Left renal cortex interstitium (tissue), 4 donors: ENCODE measurements at places on chromosomes 2 and 18. TPM values are rescaled to one million over a fixed set of nuclear protein-coding genes. Genes with fewer than 3 reads are reported as not detected.

DNA sequence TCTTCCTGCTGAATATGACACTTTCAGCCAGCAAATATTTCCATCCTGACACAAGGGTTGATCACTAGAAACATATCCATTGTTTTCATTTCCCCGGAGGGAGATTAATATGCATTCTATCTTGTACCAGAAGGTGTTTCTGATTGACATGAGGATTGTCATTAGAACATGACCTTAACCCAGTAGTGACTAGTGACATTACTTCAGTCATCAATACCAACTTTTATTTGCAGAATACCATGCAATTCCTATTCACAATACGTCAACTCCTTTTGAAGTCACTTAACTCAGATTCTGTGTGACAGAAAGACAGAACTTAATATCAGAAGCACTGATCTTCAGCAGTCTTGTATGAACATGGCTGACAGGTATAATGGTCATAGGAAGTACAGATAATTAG is 1108.9 kb upstream of the CRIM1 start:
- no peak for DNase-seq

- no peak for DNase-seq
These were observed 2019.4 kb upstream of the PIK3C3 start for GRCh38 chr18:39935598-39935997.

GRCh38 chr2:73610111-73610510 is 32.1 kb downstream of the NAT8 start:
- DNase-seq = no peak

GRCh38 chr2:145091967-145092366 is 572.0 kb upstream of the ZEB2 start:
- no peak for DNase-seq

GRCh38 chr2:8893978-8894820 is 56.8 kb upstream of the KIDINS220 start:
- DNase-seq = no peak

- no peak for DNase-seq
These were observed 112.9 kb downstream of the THADA start for GRCh38 chr2:43482961-43483360.

DNA sequence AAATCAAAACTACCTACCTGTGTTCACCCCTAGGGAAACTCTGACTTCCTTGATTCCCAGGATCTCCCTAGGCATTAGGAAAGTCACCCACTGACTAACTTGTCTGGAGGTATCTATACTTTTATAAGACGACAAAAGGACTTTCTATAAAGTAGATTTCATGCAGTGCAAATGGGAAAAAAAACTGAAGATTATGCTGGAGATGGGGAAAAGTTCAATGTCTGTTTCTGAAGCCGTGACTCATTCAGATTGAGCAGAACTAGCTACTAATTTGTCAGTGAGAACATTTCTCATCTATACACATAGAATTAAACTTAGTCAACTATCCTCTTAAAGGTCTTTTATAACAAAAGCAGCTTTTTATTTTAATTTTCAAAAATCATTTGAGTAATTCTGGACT is 6.0 kb downstream of the SEPTIN10 start:
- DNase-seq = no peak

- no peak for DNase-seq
These were observed 45.3 kb downstream of the FBLN7 start for GRCh38 chr2:112183327-112184025.

- DNase-seq = no peak
These were observed 47.3 kb upstream of the HPCAL1 start for GRCh38 chr2:10255189-10256030.

DNA sequence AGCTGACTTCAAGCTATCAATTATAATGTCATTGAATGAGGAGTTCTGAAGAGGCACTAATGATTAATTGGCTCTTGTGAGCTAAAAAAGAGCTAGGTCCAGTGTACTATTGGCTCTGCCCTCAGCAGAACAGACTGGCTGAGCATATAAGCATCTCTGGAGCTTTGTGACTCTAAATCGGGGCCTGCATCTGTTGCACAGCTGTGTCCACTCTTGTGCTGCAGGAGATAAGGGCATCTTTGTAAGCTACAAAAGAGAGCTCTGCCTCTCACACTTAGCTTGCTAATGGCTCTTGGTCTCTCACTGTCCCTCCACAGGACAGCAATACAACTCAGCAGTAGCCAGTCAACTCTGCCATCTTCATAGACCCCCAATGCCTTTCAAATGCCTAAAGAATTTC is 61.5 kb upstream of the L3MBTL4 start:
- no peak for DNase-seq

DNA sequence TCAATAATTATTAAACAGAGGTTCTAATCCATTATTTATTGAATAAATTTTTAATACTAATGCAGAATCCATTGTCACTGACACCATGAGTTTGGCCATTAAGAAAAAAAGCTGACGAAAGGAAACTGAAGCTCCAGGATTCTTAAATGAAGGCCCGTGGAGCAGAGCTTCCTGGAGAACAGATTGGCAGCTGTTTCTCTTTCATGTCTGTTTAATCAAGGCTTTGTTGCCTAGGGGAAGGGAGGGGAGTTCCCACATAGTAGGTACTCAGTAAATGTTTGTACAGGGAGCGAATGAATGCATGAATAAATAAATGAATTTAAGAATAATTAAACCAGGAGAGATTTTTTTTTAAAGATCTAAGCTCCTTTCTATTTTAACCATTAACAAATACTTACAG is 315.1 kb upstream of the KLHL29 start:
- DNase-seq = no peak

- DNase-seq = no peak
These were observed 70.7 kb downstream of the RBM43 start for GRCh38 chr2:151191001-151191400.

DNA sequence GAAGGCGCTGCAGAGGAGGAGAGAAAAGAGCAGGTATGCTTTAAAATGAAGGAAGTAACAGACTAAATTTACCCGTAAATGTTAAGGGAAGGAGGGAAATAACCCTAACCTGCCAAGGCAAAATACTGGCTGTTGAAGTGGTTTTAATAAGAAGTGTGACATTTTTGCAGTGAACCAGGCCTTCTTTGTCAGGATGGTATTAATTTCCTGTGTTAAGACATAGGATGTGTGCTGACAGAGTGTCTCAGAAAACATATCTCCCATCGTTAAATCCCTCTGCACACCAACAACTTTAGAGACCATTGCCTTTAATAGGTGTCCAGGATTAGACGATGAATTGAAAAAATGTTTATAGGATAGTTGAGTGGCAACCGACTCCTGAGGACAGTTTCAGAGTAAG is 9.9 kb downstream of the TTC39C start:
- no peak for DNase-seq

DNA sequence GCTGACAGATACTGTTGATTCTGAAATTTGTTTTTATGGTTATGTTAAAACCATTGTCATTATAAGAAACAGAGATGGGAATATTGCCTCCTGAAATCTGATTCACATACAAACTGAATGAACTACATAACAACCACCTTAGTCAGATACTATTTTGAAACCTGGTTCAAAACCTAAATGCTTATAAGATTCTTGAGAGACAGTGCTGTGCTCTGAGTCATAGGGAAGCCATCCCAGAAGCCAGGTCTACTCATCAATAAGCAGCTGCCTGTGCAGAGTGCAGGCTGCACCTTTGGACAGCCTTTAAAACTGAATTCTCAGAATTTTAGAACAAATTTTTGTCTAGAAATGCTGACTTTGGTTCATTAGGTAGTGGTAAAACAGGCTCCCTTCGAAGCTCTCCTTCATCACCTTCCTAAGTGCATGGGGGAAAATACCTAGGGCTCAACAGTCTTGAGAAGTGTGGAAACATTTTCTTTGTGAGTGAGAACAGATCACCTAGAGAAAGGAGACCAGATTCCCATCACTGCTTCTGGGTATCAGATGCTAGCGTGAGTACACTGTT is at the start of gene SERPINB7:
Gene SERPINB7 (plus strand): TSS at position 253 of the 565 bp plus-strand sequence. CDS start 6,955 bp downstream, outside the sequence.
- no peak for DNase-seq

GRCh38 chr18:63199743-63200241 is 119.8 kb downstream of the BCL2 start:
- DNase-seq = no peak

DNA sequence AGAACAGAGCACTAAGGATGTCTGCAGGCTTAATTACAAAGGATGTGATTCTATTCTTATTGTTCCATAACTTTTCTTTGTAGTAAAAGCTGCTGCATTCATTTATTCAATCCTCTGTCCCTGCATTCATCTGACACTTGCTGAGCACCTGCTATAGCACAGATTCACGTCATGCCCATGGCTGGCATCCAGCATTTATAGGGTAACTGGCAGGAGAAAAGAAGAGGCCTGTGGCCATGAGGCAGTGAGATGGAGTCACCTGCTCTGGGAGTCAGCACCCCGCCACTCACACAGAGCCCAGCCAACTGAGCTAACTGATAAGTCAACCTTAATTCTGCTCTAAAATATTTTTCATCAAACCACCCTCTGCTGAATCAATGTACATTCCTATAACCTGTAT is 18.3 kb upstream of the CDC42EP3 start:
- no peak for DNase-seq

DNA sequence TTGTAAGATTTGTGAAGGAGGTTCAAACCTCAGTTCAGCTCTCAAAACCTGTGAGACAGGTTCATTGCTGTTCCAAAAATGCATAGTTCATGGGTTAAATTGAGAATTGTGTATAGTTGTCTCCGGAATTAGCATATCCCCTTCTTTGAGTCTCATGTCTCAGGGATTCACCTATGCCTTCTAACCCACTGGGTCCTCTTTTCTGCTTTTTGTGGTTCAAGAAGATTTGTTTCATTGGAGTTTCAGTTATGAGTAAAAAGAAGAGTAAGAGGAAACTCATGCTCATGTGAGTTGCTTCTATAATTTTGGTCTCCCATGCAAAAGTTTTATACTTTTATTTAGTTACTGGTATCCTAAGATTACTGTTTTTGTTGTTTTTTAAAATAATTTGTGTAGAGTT is 1219.8 kb upstream of the ZEB2 start:
- DNase-seq = no peak

GRCh38 chr18:79627750-79628294 is 51.8 kb upstream of the CTDP1 start:
- DNase-seq = no peak

DNA sequence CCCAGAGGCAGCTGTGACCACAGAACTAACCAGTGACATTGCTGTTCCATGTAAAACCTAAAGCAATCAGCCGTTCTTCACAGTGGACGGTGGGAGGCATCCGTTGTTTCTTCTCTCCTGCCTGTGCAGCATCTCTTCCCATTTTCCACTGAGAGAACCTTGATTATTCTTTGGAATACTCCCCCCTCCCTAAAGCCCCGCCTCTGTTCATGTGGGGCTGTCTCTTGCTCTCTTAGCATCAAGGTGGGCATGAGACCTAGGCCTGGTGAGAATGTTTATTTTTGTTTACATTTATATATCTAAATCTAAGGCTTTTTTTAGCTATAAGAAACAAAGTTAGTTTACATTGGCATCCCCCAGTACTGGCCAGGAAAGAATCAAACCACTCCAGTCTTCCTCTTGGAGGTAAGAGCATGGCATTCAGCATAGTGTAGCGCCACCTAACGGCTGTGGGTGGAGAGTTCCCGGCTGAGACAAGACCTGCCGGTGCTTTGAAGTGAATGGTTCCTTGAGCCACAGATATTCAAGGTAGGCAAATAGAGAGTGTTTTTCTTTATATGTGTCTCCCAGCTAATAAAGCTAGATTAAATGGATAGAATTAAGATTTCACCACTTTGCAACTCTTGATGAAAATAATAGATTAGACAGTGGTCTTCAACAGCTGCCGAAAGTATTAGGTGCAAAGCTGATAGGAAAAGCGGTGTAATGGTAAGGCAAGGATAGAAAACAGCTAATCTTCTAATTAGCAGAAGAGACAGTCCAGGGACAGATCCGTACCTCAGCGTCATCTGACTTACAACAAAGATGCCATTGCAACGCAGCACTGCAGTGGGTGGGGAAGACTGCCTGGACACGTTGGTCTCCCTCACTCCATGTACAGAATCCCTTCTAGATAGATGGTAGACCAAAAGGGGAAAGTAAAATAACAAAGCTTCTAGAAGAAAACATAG is 219.6 kb upstream of the RAB12 start:
- DNase-seq = peak; percentile 41

DNA sequence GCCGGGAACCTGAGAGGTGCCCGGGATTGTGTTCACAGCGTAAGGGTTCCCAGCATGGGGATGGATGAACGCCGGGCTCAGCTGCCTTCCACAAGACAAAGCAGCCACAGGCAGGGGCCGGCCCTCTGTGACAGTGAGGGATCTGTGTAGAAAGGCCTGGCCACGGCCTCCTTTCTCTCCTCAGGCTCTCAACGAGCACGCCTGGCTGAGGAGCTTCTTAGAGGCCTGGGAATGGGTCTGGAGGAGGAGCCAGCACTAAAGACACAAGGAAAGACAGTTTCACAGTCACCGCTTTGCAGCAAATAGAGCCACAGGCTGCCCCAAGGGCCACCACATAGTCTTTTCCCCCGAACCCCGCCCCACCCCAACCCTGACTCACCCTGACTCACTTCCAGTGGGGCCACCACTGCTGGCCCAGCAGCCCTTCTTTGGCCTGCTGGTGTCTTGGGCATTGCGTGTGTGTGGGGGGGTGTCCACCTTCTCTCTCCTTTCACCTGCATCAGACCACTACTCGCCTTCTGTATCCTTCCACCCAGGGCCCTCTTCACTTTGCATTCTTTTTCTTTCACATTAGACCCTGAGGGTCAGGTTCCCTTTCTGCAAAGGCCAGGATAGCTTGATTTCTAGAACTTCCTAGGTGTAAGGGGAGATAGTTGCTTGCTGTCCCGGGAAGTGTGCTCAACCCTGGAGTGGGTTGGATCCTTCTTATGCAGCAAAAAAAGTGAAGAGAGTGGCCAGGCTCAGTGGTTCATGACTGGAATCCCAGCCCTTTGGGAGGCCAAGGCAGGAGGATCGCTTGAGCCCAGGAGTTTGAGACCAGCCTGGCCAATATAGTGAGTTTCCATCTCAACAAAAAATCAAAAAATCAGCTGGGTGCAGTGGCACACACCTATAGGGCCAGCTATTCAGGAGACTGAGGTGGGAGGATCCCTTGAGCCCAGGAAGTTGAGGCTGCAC is 19.3 kb upstream of the HPCAL1 start:
- no peak for DNase-seq

- DNase-seq = no peak
These were observed 91.1 kb downstream of the FMNL2 start for GRCh38 chr2:152425765-152426727.

DNA sequence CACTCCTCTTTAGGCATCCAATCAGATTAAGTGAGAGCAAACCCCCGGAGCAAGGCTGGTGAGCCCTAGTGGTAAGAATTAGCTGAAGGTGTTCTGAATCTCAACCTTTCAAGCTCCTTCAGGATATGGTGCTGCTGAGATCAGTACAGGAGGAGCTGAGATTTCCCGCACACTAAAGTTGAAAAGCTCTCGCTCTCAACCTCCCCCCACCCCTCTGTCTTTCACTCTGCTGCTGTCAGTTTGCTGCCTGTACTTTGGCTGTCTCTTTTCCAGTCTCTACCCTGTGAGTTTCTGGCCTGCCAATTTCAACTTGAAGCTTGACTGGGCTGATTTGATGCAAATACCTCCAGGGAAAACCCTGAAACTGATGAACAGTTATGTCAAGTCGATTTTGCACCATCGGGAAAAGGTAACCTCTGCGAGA is 15.7 kb downstream of the ZEB2 start:
- no peak for DNase-seq

Gene EGR4
- not detected for polyA plus RNA-seq

Gene CNTNAP5
- polyA plus RNA-seq = not detected

Gene FBXO36
- 6.9 TPM for polyA plus RNA-seq

Gene EVA1A
- 15.9 TPM for polyA plus RNA-seq

Gene CHRND
- polyA plus RNA-seq = 0.72 TPM

Gene VWC2L
- polyA plus RNA-seq = 0.08 TPM

Gene SCN3A
- polyA plus RNA-seq = 0.64 TPM

Gene GALR1
- 0.03 TPM for polyA plus RNA-seq

Gene SALL3
- 10.6 TPM for polyA plus RNA-seq
